Caki2 (cell line): ENCODE measurements at places on chromosomes 16 and 17. TPM values are rescaled to one million over a fixed set of nuclear protein-coding genes. Genes with fewer than 3 reads are reported as not detected.

The NAGS gene
- total RNA-seq = 1.5 and 3.0 TPM in 2 replicates

- no peak for DNase-seq
Measured at GRCh38 chr17:48012151-48012520, 25.5 kb downstream of the COPZ2 start.

GRCh38 chr17:7644775-7645174 is 6.0 kb upstream of the ATP1B2 start:
- no peak for DNase-seq

DNA sequence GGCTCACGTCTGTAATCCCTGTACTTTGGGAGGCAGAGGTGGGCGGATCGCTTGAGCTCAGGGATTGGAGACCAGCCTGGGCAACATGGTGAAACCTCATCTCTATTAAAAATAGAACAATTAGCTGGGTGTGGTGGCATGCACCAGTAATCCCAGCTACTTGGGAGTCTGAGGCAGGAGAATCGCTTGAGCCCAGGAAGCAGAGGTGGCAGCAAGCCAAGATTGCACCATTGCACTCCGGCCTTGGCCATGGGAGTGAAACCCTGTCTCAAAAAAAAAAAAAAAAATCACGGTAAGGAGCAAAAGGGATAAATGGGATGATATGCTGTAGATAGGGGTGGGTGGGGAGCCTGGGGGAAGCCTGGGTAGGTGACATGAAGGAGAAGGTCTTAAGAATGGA is 20.4 kb upstream of the TMEM98 start:
- DNase-seq = no peak
